ENCODE measurements at places on chromosomes 13 and 19.
A peak's percentile ranks its signal among the peaks of the same experiment; 100 is the strongest.

DNA sequence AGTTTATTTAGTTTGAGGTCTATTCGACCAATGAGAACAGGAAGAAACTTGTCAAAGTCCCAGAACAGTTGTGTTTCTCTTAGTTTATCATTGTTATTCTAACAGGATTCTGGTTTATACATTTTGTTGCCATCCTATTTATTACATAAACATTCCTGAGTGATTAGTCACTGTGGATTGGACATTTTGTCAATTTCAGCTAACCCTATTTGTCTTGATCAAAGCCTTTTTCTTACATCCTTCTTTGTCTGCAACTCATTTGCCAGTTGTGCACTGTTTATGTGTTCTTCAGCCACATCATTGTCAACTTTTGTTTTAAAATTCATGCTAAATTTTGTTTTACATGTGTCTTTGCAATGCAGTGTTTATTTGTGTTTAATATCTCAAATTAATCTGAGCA is 886.0 kb upstream of the SLC10A2 start:
- no peak for DNase-seq

DNA sequence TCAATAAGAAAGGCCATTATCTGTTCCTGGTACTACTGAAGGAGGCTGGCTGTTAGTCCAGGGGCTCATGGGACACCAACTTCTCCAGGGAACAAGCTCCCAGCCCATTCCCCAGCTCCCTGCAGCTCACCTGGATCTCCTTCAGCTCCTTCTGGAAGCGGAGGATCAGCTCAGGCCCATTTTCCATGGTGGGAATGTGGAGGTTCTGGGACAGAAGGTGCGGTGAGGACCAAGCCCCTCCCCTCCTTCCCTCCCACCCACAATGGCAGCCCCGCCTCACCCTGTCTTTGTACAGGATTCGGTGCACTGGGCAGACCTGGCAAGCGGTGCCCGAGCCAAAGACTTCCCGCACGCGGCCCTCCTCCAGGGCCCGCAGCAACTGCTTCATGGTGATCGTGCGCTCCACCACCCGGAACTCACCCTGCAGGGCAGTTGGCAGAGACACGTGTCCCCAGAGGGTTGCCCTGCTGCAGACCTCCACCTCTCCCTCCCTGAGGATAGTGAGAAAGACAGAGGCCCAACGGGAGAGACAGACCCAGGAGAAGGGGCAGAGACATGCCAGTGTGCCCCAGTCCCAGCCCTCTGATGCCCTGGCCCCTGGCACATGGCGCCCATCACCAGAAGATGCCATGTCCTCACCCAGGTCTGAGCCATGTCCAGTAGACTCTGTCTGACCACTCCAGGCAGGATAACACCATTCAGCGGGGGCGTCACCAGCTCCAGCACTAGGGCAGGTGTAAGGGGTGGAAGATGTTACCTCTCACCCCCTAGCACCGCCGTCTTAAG is 14.3 kb downstream of the BCAT2 start:
- DNase-seq = no peak

DNA sequence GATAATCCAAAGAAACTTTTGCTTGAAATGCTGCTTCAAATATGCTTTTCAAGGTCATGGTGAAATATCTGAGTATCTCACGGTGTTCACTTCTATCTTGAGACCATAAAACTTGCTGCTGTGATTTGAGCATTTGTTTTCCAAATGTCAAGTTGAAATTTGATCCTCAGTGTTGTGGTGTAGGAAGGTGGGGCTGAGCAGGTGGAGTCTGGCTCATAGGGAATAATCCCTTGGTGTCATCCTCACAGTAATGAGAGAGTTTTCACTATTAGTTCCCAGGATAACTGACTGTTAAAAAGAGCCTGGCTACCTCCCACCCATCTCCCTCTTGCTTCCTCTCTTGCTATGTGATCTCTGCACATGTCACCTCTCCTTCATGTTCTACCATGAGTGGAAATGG is 858.0 kb upstream of the SLITRK5 start:
- DNase-seq = no peak

- DNase-seq = no peak
These were observed 154.3 kb upstream of the VSTM2B start for GRCh38 chr19:29371251-29372090.

GRCh38 chr13:28237944-28238343 is 99.6 kb downstream of the PAN3 start:
- DNase-seq = no peak

DNA sequence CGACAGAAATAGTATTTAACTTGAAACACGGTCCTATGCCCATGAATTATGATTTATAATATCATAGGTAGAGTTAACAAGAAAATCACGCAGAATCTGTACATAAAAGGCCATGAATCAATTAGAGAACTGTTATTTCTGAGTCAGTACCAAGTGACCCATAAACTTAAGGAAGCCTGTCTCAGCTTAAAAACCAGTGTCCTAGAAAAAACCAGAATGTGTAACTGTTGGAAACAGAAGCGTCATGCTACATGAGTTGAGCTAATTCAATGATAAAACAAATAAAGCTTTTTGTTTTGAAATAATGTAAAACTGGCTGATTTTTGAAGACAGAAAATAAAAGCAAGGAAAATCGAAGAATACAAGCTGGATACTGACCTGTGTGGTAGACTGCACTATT is 34.8 kb upstream of the SGCG start:
- DNase-seq = no peak

DNA sequence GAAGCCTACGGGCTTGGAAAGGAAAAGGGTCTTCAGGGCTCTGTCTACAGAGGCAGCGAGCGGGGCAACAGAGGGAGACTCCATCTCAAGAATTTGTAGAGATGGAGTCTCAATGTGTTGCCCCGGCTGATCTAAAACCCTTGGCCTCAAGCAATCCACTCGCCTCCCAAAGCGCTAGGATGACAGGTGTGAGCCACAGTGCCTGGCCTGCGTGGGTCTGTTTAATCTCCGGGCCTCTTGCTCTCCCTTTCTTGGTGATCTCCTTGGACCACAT is 8.1 kb downstream of the RPS9 start:
- no peak for DNase-seq

GRCh38 chr13:39910041-39910440 is 254.6 kb downstream of the COG6 start:
- no peak for DNase-seq

- no peak for DNase-seq
These were observed 66.3 kb downstream of the LMO7 start for GRCh38 chr13:75702476-75702875.

- DNase-seq = no peak
These were observed 48.3 kb downstream of the KDM4B start for GRCh38 chr19:5017235-5017634.

- no peak for DNase-seq
These were observed 432.3 kb downstream of the SLITRK6 start for GRCh38 chr13:85366759-85367417.

DNA sequence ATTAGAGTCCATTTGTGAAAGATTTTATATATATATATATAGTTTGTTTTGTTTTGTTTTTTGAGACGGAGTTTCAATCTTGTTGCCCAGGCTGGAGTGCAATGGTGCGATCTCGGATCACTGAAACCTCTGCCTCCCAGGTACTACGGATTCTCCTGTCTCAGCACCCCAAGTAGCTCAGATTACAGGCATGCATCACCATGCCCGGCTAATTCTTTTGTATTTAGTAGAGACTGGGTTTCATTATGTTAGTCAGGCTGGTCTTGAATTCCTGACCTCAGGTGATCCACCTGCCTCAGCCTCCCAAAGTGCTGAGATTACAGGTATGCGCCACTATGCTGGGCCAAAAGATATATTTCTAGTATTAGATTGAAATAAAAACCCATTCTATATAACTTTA is 4.0 kb upstream of the ZNF701 start:
- DNase-seq = no peak

GRCh38 chr19:35066121-35066520 is 24.6 kb downstream of the HPN start:
- DNase-seq = no peak

- no peak for DNase-seq
These were observed 4.6 kb downstream of the NDUFA7 start for GRCh38 chr19:8316351-8317125.

DNA sequence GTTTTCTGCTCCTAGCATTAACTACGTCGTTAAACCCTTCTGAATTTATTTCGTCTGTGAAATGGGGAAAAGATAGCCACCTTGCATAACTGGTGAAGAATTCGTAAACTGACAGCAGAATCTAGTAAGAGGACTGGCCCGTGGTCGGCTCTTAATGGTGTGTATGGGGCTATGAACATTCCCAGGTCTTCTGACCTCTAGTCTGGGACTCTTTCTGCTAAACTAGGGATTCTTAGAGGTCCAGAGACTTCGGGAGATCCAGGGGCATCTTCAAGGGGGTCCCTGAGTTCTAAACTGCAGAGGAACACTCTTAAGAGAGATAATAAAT is 231.1 kb upstream of the SERP2 start:
- DNase-seq = no peak

DNA sequence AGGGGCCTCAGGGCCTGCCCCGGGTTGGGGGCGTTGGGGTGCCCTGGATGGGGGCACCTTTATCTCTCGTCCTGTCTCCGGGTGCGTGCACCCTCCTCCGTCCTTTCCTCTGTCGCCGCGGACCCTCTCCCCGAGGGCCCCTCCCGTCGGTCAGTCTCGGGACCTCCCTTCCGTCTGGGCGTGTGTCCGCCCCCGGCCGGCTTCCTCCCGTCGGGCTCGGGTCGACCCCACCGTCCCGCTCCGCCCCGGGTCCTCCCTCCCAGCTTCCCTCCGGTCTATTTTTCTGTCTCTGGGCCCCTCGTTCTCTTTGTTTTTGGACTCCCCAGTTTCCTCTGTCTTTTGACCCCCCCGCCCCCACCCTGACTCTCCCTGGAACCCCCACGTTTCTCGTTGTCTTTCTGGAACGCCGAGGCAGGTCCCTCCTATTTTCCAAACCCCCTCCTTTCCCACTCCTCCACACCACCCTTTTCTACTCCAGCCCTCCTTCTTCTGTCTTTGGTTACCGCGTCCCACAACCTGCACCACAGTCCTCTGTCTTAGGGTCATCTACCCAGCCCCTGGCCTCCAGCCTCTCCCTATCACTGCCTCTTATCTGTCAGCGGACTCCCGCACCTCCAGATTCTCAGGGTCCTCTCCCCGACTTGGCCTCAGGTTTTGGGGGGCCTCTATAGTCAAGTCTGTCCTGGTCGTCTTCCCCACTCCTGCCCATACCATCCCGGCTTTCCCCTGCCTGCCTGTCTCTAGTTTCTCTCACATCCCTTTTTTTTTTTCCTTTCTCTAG is 757 bp downstream of the EGLN2 start:
- no peak for DNase-seq

DNA sequence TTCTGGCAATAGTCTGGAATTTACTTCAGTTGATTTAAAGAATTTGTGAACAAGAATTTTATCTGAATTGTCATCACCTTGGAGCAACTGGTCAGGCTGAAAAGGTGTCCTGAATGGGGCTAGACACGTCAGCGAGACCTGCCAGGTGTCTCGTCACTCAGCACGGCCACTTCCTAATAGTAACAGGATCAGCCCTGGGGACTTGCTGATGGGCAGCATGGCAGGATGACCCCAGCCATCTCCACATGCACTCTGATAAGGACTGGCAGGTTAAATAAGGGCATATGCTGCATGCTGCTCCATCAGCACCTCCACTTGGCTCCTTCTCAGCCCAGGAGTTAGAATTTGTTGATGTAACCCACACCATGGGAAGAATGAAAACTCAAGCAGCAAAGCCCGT is 224.2 kb downstream of the FOXO1 start:
- DNase-seq = no peak

- DNase-seq = no peak
These were observed 23.4 kb downstream of the ZNF560 start for GRCh38 chr19:9474975-9475374.

DNA sequence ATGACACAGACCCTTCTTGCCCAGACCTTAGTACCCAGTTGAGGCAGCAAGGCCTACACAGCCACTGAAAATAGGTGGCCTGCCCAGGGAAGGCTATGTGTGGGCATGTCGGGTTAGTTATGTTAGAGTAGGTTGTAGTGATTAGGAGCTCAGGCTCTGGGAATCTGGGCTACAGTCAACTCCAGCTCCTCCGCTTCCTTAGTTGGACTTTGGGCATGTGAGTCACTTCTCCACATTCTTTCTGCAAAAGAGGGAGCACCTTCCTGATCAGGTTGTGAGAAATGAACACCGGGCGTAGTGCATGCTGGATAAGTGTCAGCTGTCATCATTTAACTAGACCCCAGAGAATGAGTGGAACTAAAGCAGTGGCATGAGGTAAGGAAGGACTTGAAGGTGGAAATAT is 64.8 kb downstream of the ARHGAP35 start:
- no peak for DNase-seq

GRCh38 chr19:49243129-49243528 is 81.9 kb downstream of the SLC6A16 start:
- DNase-seq = no peak

- no peak for DNase-seq
These were observed at the start of gene IPO5 for GRCh38 chr13:97953376-97953970. IPO5 (plus strand) TSS chr13:97953675; CDS start chr13:97976697, 23,022 bp downstream.

- DNase-seq = peak; percentile 53
These were observed 45.6 kb upstream of the UBE2L5 start for GRCh38 chr13:30376426-30377311.

- no peak for DNase-seq
These were observed 35.6 kb downstream of the UCHL3 start for GRCh38 chr13:75585153-75585552.
